ENCODE measurements at places on chromosomes 11 and 22.

- DNase-seq = no peak
Observed at GRCh38 chr11:34366522-34366921, 8.7 kb upstream of the ABTB2 start.

DNA sequence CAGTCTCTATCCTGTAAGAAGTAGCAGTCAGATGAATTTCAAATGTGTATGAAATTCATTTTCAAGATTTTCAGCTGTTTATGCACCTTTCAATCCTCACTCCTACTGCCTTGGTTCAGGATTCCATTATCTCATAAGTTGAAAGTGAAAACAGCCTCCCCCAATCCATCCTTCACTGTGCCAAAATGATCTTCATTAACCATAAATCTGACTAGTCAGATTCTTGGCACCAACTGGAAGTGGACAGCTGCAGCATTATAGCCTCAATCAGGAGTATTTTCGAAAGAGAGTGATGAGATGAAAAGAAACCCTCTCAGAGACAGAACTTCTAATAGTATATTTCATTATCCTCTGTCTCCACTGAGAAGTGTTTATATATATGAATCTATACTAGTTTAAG is 365.3 kb upstream of the PDGFD start:
- DNase-seq = no peak

DNA sequence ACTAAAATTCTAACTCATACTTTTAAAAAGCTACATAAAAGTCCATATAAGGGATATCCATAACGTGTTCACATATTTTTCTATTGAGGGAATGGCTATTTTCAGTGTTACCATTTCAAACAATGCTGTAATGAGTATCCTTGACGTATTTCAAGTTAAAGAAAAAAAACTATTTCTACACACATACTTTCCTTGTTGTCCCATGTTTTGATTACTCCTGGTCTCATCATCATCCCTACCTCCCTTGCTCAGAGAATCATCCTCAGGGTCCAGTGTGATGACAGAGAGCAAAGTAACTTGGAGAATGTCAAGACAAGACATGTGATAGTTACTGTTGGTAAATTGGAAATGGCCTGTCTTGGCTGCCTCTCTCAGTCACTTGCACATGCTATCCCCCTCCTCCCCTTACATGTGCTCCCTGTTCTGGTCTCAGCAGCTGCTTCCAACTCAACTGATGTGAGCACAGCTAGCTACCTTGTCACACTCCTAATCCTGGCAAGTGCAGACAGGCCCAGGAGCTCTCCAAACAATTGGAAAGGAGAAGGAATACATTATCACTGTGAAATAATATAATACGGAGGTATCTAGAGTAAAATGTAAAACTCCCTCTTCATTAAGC is 21.8 kb downstream of the NUMA1 start:
- DNase-seq = no peak

GRCh38 chr11:76005756-76006155 is 190.7 kb downstream of the UVRAG start:
- DNase-seq = no peak

- no peak for DNase-seq
Observed at GRCh38 chr11:30260813-30261212, 30.0 kb downstream of the FSHB start.
